ENCODE measurements at places on chromosomes 11 and 22. TPM values are rescaled to one million over a fixed set of nuclear protein-coding genes. Genes with fewer than 3 reads are reported as not detected.

DNA sequence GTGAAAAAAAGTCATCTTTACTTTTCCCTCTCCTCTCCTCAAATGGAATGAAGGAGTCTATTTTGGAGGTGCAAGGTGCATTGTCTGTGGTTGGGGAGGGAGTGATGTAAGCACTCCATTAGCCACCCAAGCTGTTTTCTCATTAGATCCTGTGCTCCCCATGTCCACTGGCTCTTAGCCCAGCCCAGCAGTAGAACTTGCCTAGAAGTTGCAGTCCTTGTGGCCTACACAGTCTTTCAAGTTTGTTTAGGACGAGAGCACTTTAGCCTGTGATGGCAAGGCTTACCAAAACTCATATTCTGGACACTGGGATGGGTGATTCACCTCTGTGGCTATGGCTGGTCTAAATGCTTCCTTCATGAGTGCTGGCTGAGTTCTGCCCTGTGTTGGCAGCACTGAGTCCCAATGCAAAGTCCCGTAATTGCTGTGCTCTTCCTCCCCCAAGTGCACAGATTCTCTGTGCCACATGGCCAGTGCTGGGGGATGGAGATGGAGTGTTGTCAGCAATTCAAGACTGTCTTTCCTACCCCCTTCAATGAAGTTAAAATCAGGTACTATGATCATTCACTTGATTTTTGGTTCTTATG lies 15.8 kb downstream of the SLC22A25 start:
- no peak for DNase-seq

DNA sequence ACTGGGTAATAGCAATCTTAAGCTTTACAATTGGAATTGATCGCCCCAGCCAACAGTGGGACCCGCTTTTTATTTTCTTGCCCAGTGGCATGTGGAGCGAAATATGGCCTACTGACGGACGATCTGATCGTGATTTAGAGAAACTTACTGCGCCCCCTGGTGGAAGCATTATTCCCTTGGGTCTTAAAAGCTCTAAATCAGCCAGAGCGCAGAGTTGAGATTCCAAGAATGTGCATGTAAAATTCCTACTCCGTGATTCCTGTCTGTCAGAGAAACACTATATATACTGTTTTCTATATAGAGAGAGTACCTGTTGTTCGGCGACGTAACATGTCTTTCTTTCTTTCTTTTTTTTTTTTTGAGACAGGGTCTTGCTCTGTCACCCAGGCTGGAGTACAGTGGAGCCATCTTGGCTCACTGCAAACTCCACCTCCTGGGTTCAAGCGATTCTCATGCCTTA lies 3.7 kb upstream of the DPF2 start:
- peak; percentile 99 for DNase-seq

- DNase-seq: no peak
Measured at GRCh38 chr11:121311373-121311772, 18.8 kb downstream of the SC5D start.

DNA sequence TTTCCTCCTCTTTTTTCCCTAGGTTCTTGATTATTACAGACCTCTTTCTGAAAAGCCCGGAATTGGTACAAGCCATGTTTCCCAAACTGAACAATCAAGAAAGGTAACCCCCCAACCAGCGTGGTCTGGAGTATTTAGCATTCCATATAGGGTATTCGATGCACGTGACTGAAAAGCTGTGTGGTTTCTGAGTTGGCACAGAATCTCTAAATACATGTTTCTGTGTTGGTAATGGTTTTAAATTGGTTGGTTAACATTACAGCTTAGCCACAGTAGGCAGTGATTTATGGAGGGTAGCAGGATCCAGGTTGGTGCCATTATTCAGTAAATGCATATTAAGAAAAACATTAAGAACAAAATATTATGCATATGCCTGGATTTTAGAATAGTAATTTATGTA lies 46.8 kb downstream of the ATXN10 start:
- DNase-seq: no peak

DNA sequence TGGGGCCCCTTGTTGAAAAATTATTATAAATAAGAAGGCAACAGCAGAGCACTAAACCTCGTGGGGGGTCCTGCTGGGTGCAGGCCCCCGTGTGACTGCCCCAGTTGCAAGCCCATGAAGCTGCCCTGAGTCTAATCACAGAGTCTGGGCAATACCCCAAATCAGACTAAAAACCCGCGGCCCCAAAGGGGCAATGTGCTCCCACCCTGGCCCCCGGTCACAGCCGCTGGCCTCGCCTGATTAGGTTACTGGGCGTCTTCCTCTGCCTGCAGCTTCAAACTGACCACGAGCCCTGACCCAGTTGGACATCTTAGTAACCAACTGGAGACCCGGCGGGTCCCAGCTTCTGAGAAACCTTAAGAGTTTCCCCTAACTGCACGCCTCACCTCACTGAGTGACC lies 1.6 kb downstream of the CXCR5 start:
- no peak for DNase-seq

DNA sequence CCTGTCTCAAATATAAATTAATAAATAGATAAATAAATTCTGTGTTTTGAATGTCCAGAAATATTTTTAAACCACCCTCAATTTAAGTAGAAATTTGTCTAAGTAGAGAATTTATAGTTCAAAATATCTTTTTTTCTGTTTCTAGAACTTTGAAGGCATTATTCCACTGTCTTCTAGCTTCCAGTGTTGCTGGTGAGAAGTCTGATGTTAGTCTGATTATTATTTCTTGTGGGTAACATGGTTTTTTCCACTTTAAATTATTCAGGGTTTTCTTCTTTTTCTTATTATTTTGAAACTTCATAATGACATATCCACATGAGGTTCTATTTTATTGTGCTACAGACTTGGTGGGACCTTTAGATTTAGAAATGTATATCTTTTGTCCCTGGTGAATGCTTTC lies 46.4 kb upstream of the HEPHL1 start:
- no peak for DNase-seq

DNA sequence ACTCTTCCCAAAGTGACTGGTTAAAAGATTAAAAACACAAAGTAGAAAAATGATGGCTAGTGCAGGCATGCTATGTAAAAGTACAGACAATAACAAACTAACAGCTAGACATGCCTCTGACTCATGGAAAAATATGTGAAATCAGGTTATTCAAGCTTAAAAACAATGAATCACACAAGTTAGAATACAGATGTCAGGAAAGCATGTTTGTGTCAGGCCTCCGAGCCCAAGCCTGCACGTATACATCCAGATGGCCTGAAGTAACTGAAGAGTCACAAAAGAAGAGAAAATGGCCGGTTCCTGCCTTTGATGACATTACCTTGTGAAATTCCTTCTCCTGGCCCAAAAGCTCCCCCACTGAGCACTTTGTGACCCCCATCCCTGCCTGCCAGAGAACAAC lies 110.1 kb downstream of the NOX4 start:
- no peak for DNase-seq

DNA sequence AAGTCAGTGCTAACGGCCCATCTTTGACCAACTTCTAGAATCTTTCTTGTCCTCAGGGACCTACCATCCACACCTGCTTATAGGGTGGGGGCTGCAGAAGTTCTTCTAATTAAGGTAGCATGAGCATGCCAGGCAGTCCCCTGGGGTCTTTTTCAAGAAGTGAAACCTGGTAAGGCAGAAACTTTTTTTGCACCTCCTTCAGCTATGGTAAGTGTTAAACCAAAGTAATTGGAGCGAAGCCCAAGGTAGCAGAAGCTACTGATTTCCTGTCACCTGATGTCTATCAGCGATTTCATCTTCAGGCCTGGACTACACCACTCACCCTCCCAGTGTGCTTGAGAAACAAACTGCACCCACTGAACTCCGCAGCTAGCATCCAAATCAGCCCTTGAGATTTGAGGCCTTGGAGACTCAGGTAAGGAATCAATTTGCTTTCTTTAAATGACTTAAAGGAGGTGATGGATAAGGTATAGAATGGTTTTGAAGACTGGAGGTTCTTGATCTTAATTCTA lies at the start of gene MS4A1:
MS4A1 (plus strand) TSS at position 317 of the 512 bp plus-strand sequence. CDS start 6,528 bp downstream, outside the sequence.
- no peak for DNase-seq

- DNase-seq: no peak
Measured at GRCh38 chr11:93663021-93663420, 1.5 kb downstream of the CEP295 start.

- DNase-seq: no peak
Measured at GRCh38 chr11:35907648-35908431, 36.0 kb upstream of the LDLRAD3 start.

- no peak for DNase-seq
Measured at GRCh38 chr11:7196396-7197146, 55.1 kb upstream of the SYT9 start.

DNA sequence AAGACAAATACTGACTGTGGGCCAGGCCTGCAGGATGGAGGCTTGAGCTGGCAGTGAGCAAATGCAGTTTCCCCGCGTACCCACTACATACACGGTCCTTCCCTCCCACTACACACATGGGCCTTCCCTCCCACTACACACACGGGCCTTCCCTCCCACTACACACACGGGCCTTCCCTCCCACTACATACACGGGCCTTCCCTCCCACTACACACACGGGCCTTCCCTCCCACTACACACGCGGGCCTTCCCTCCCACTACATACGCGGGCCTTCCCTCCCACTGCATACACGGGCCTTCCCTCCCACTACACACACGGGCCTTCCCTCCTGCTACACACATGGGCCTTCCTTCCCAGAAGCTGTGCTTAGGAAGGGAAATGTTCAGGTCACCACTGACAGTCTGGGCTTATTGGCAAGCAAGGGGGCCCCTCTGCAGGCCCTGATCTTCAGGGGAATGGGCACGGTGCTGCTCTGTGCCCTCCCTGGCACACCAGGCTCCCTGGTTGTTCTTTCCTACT lies 10.8 kb downstream of the DNAL4 start:
- no peak for DNase-seq

DNA sequence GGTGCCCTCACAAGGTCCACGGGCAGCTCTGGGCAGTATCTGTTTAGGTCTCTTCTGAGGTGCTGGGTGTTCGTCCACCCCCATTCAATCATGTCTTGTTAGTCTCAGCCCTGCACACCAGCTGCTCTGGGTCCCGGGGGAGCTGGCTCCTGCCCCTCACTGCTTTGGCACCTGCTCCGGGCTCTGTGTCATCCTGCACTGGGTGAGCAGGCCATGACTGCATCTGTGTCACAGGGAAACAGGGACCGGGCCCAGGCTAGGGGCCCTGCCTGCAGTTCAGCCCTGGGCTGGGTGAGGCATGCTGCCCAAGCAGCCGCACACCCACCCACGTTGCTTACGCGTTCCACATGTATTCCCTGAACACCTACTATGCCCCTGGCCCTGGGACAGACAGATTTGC lies 43.9 kb downstream of the ELFN2 start:
- no peak for DNase-seq

DNA sequence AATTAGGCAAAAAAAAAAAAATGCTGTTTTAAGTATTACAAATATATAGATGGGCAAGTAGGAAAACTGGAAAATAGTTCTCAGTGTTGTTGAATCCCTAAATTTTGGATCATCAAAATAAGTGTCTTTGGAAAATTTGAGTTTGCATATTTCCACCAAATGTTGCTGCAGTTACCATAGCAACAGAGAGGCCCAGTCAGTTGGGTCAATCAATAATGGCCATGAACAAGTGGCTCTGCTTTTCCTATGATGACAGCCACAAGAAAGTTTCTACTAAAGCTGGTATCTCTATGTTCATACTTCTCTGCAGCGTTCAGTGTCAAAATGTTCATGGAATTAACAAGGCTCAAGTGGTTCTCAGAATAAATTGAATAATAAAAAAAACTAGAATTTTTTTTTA lies 79.1 kb downstream of the SERGEF start:
- no peak for DNase-seq

DNA sequence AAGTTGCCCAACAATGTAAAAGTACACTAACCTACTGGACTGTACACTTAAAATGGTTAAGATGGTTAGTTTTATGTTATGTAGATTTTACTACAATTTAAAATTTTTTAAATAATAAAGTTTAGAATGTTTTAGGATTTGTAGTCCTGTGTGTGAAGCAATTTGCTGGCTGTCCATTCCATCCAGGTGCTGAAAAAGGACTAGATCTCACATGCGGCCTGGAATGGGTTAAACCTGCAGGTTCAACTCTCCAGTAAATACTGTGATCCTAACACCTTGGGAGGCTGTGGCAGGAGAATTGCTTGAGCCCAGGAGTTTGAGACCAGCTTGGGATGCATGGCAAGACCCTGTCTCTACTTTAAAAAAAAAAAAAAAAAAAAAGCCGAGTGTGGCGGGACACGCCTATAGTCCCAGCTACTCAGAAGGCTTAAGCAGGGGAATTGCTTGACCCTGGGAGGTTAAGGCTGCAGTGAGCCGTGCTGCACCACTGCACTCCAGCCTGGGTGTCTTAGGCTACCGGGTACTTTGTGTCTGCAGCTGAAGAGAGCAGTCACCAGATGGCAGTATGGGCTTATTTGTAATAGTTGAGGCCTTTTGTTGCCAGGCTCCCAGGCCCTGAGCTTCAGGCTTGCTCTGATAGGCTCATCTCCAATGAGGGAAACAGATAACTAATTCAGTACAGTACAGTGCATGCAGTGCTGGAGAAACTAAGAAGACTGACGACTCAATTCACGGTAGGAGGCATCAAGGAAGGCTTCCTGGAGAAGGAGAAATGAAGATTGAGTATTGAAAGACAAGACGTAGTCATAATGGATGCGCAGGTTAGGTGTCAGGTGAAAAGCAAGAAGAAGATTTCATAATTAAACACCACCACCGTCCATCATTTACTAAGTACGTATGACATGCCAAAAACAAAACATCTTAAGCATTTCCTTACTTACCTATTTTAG lies 64.7 kb upstream of the ASPHD2 start:
- DNase-seq: peak; percentile 58

- DNase-seq: no peak
Measured at GRCh38 chr11:111460856-111461255, 51.3 kb downstream of the BTG4 start.

- no peak for DNase-seq
Measured at GRCh38 chr11:119318240-119319135, 1.6 kb upstream of the MCAM start.

DNA sequence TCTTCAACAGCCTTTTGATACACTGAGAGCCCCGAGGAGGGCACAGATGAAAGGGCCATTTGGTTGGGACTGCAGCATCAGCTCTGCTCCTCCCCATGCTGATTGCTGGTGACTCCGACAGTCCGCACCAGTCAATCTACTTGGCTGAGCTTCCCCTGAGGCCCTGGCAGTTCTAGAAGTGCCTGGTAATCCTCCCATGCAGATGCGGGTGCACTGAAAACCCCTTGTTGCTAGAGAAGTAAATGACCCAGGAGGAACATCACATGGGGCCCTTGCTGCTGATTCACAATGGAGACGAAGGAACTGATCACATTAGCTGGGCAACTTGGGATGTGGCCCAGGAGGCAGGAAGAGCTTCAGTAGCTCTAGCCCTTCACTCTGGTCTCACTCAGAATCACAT lies 35.2 kb upstream of the RIC3 start:
- no peak for DNase-seq

- DNase-seq: no peak
Measured at GRCh38 chr11:125921042-125921441, 16.7 kb downstream of the DDX25 start.

C1QTNF4 gene
- total RNA-seq: 13.2 TPM

GLYAT gene
- not detected for total RNA-seq

NARS2 gene
- 18.2 TPM for total RNA-seq

RIBC2 gene
- total RNA-seq: 0.42 TPM

SSH3 gene
- total RNA-seq: 28.5 TPM

GLYATL1 gene
- not detected for total RNA-seq

UPB1 gene
- 0.44 TPM for total RNA-seq

TEX12 gene
- not detected for total RNA-seq

BACE1 gene
- 23.2 TPM for total RNA-seq

MS4A6E gene
- total RNA-seq: not detected

GRAP2 gene
- total RNA-seq: 4.3 TPM
